MV-4-11 (cell line): ENCODE measurements at places on chromosomes 5 and 9.

- no peak for DNase-seq
These were observed 101.8 kb downstream of the TLE4 start for GRCh38 chr9:79673614-79674013.

- peak; percentile 82 for DNase-seq
These were observed 616.3 kb downstream of the SLCO4C1 start for GRCh38 chr5:101679816-101680215.

- peak; percentile 93 for DNase-seq
These were observed 525.1 kb downstream of the TAF11L14 start for GRCh38 chr5:18159331-18159730.

DNA sequence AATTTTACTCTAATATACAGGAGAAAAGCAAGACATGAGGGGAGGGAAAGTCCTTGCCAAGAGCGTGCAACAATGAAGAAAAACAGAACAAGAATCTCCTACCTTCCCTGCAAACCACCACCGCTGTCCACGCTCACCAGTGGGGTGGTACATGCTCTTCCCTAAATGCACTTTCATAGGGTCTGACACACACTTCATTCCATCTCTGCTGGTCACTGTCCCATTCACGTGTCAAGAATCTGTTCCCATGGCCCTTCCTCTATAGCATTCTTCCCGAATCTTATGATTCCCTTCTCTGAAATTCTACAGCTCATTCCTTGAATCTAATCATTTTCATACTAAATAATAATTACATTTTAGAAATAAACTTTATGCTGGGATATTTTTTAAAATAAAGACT, 11.4 kb upstream of the DNAH5 start:
- DNase-seq, result no peak

GRCh38 chr5:58393716-58394115, 66.2 kb downstream of the PLK2 start:
- no peak for DNase-seq

DNA sequence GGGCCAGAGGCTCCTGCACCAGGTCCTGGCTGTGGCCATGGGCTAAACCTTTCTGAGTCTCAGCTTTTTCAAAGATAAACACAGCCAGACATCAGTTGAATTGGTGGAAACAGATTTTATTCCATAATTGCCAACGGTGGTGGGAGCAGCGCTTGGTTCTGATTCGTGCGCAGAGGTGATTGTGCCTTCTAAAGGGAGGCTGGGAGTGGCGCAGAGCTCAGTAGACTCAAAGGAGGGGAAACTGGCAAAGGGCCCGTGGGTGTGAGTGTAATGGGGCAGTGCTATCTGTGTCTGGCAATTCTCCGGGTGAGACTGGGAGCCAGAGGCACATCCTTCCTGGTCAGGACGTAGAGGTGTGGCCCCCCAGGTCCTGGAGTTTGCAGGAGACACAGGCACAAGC, 169.4 kb upstream of the PPP1R26 start:
- no peak for DNase-seq

GRCh38 chr5:34957857-34958690, 28.7 kb downstream of the DNAJC21 start:
- DNase-seq, result peak; percentile 13

DNA sequence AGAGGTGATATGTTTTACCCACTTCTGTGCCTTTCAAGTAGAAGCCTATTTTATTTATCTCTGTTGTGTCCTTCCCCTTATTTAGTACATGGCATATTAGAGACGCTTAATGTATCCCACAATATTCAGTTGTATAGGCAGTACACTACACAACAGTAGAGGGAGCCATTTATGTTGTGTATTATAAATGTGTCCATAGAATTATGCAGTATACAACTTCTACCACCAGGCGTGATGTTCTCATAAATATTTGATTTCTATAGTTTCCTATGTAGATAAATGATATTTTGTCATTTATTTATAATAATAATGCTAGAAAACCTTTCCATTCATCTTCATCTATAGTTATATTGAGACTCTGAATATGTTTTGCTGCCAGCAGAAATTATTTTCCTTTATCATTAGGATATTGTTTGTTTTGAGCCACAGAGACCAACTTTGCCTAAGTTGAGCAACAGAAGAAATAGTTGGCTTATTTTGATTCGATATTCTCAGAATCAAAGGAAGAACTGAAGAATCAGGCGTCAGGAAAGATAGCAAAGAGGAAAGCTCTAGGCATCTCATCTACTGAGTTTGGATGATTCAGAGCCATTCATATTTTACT, 81.7 kb downstream of the ADAMTS19 start:
- DNase-seq, result no peak

- DNase-seq, result no peak
These were observed 151.0 kb downstream of the C5orf15 start for GRCh38 chr5:133817456-133817855.

GRCh38 chr9:97969014-97969413, 14.1 kb upstream of the ANP32B start:
- no peak for DNase-seq

DNA sequence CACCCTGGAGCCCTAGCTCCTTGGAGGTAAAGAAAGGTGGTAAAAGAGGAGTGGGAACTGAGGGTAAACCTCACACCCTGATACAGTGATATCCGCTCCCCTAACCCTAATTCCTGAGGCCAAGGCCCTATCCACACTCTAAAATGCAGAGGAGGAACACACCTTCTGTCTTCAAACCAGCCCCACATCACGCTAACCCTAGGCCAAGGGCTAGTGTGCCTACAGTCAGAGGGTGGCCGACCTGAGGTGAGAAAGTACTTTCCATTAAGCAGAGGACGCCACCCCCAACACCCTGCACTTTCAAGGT, 590 bp downstream of the HDAC3 start:
- DNase-seq, result no peak

DNA sequence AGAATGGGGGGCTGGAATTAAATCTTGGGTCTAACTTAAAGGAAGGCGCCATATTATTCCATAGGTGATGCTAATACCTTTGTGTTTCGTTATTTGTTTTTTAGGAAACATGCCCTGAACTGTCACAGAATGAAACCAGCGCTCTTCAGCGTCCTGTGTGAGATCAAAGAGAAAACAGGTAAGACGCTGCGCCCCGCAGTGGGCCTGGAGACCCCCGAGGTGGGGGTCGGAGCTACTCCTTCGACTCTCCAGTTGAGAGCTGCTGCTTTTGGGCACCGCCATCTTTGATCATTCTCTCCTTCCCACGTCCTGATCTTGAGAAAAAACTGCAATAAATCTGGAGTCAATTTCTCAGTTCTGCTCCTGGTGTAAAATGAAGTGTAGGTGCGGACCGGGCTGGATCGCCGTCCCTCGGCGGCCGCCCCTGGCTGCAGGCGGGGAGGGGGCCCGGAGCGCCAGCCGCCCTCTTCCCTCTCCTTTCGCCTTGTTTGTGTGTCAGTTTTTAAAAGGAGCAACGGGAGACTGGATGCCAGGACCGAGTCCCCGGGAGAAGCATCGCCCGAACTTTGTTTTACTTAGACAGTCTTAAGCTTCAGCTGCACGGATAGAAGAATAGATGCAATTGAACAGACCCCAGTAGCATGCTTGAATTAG, 1.4 kb downstream of the PBX3 start:
- DNase-seq, result no peak

- DNase-seq, result no peak
These were observed 9.0 kb downstream of the RACK1 start for GRCh38 chr5:181234455-181235306.

- DNase-seq, result no peak
These were observed 400.9 kb downstream of the LRRC70 start for GRCh38 chr5:62979472-62979871.

DNA sequence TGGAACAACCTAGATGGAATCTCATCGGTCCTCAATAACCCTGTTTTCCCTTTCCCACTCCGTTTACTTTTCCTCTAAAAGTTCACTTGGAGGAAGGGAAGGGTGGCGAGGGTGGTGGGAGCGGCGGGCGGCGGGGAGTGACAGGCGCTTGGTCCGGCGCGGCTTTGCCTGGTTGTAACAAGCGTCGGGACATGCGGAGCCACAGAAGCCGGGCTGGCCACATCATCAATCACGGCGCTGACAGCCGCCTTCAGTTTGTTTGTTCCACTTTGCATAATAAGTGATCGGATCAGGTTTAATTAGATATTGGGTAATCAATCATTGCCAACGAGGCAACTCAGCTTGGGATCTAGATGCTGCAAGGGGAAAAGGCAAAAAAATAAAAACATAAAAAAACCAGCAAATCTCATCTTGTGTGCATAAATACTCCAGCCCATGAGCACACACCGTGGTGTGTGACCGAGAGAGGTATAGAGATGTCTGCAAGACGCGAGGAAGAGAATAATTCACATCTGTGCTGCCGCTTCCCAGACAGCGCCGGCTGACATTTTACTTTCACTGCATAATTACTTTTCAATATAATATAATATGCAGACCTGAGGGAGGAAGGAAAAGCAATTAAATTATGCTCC, 396.2 kb upstream of the IRX4 start:
- no peak for DNase-seq

DNA sequence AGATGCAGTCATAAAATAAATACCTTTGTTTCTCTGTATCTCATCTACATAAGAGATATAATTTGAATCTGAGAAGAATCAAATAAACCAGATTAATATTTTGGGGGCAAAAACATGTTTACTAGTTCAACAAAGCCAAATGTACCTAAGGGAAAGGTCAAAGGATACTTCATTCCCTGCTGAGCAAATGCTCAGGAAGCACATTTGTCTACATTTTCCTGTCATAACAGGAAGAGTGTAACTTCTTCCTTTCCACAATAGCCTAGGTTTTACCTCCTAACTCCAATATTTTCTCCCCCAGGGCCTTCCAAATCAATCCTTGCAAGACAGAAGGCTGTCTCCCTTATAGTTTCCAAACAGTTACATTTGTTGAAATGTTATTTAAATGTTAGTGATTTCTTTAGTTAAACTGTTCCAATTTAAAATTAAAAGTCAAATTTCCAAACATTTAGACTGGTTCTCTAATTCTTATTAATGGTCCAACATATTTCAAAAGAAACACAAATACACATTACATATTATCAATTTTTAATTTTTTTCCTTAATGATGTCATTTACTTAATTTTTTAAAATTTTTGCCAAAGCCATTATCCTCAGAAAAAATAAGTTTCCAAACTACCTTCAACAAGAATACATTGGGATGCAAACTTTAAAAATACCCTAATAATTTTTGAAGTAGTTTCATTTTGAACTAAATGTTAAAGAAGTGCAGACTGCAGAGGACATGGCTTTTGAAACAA, 67.8 kb downstream of the MEF2C start:
- no peak for DNase-seq

DNA sequence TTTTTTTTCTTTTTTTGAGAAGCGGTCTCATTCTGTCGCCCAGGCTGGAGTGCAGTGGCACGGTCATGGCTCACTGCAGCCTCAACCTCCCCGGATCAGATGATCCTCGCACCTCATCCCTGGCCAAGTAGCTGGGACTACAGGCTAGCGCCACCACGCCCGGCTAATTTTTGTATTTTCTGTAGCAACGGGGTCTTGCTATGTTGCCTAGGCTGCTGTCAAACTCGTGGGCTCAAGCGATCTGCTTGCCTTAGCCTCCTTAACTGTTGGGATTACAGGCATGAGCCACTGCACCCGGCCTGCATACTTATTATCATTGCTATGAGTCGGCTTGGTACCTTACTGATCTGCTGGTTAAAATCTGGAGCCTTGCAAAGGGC, 790 bp upstream of the IARS1 start:
- peak; percentile 45 for DNase-seq

- no peak for DNase-seq
These were observed 32.2 kb downstream of the FRMPD1 start for GRCh38 chr9:37682951-37683350.

DNA sequence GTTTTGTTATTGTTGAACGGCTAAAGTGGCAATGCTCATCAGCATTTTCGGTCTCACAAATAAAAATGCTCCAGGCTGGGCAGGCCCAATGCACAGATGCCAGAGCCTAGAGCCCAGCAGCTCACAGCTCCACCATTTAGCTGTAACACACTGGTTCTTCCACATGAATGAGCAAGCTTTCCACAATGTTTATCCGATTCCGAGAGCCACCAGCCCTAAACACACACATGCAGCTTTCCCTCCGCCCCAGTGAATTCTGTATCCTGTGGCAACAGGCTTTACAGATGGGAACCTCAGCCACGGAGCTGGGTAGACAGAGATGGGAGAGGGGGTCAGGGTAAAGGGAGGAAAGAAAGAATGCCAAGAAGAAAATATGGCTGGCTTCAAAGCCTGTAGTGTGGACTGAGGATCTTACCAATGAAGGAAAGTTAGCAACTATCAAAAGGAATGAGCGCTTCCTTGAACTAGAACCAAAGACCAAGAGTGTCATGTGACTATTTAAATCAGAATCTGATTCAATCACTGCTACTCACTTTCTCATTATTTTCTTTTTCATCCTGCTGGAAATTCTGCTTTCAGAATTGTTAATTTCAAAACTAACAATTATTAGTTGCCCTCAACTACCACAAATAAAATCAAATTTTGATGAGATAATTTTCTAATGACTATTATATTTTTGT, 77.1 kb downstream of the MRPS27 start:
- DNase-seq, result no peak

DNA sequence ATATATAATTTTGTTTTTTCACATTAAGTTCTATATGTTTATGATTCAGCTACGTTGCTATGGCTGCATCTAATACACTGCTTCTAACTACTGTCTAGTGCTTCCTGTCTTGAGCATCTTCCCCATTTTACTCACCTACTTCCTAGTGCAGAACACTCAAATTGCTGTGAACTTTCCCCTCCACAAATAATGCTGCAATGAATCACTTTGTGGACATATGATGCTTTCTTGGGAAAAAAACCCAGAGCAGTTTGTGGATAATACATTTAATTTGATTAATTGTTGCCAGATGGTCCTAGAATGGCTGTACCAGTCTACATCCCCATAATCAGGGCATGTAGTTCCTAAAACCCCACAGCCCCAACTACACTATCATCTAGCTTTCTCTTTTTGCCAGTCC, 18.5 kb downstream of the CD180 start:
- DNase-seq, result peak; percentile 68

GRCh38 chr9:89896806-89897340, 292.1 kb downstream of the GADD45G start:
- no peak for DNase-seq

GRCh38 chr5:154395407-154396106, 50.2 kb upstream of the SAP30L start:
- no peak for DNase-seq

DNA sequence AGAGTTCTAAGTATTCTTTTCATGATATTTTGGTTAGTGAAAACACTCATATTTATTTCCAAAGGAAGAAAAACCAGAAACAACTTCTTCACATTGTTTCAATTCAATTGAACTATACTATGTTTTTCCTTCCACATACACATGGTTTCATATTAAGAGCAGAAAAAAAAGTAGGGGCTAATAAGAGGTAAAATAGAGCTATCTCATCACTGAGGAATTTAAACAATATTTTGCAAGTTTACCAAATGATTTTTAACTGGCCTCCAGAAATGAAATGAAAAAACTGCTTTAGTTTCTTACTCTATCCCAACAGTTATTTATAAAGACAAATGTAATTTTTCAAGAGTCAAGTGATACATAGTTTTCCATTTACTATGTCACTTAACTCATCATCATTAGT, 233.5 kb downstream of the RFX3 start:
- DNase-seq, result no peak
